Activated T-cell treated with anti-CD3 and anti-CD28 coated beads for 4 hours (primary cell): ENCODE measurements at places on chromosomes 12 and 14.

DNA sequence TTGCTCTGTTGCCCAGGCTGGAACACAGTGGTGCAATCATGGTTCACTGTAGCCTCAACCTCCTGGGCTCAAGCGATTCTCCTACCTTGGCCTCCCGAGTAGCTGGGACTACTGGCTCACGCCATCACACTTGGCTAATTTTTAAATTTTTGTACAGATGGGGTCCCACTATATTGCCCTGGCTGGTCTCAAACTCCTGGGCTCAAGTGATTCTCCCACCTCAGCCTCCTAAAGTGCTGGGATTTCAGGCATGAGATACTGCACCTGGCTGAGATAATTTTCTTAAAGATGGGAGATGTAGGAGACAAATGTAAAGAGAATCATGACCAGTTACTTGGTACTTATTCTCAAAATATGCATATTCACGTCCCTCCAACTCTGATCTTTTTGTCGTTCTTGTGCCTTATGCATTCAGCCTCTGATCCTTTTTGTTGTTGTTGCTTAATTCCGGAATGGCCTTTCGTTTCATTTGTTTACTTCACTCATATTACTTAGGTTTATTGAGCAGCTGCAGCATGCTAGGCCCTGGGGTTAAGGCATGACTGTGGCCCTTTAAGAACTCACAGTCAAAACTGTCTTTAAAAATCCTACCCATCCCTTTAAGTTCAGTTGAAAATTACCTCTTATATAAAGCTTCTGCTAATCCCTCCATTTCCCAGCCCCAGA lies 8.9 kb downstream of the RBMS2 start:
- no peak for DNase-seq

GRCh38 chr12:130705178-130705822 lies 10.8 kb downstream of the RIMBP2 start:
- DNase-seq: no peak

DNA sequence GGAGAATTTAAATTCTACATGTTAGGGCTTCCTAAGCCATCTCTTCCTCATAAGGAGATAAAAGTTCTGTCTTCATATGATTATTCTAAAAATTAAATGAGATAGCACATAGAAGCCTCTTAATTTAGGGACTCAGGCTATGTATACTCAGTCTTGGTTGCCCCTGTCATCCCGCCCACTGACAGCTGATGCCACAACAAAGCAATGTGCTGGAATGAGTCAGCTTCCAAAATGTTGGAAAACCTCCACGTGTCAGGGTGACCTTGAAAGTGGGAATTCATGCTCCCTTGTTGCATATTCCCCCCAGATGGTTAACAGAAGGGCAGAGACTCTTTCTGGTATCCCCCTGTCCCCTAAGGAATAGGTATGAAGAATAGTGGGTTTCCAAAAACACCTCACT lies 238.0 kb upstream of the DDHD1 start:
- DNase-seq: no peak

GRCh38 chr12:124605883-124606774 lies 38.7 kb upstream of the NCOR2 start:
- DNase-seq: no peak

GRCh38 chr12:72346363-72346944 lies 74.3 kb downstream of the TRHDE start:
- DNase-seq: no peak

DNA sequence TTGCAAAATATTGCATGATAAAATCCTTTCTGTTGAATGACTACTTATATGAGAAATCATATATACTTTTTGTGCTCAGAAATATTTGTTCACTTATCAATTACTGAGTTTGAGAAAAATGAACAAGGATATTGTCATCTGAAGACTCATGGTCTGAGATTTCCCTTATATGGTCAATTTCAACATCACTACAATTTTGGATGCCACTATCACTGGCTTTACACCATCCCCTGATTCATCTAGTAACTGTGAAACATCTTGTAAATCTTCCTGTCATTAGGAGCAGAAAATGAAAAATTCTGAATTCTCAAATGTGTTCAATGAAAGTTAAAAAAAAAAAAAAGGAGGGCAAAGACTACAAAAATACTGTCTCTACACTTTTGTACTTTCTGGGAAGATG lies 21.8 kb upstream of the GXYLT1 start:
- no peak for DNase-seq
